ENCODE measurements at places on chromosomes 7 and 10.

DNA sequence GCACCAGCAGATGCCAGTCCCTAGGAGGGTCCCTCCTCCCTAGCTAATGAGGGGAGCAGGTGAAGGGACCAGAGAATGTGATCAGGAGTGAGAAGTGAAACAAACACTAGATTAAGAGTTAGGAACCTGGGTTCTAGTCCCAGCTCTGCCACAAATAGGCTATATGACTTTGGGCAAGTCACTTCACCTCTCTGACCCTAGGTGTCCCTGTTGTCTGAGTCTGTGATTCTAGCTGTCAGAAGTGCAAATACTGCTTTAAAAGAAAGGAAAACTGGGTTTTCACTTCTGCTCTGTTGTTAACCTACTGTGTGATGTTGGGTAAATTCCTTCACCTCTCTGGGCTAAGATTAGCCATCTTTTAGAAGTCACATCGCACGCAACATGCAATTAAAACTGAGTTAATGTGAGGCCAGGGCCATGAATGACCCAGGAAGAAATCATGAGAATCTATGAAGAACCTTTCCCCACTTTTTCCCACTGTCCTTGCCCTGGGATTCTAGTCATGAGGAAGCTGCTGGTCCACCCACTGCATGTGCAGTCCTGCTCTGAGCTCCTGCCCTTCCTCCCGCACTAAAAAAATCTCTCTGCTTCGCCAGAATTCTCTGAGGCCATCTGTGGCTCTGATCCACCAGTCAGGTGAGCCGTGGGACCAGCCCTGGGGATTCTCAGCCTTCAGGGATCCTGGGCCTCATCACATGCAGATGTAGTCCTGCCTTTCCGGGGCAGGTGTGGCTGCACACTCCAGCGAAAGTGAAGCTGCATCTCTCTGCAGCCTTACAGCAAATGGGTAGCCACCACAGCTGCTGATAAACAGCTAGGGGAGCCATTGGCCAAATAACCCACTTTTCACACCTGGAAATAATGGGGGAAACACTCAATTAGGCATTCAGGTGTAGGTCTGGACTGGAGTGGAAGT is 181.7 kb downstream of the PLXNA4 start:
- DNase-seq = no peak

- no peak for DNase-seq
Observed at GRCh38 chr10:27426948-27427467, 77.1 kb upstream of the RAB18 start.

DNA sequence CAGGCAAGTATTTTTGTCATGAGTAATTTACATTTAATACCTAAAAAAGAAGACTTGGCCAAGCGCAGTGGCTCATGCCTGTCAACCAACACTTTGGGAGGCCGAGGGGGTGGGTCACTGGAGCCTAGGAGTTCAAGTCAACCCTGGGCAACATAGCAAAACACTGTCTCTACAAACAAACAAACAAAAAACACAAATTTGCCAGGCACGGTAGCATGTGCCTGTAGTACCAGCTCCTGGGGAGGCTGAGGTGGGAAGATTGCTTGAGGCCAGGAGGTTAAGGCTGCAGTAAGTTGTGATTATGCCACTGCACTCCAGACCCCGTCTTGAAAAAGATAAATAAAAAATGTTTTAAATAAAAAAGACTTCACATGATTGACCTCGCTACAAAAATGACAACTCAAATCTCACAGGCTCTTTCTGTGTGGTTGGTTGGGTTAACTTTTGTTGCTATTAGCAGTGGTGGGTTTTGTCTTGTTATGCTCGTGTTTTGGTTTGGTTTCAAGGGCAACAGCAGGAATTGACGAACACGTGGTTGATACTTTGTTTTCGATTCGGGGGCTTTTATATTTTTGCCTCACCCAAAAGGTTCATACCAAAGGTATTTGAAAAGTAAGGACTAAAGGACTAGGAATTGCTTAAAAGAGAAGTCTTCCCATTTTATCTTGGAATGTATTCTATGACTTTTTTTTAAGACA is 227.2 kb upstream of the MKLN1 start:
- DNase-seq = no peak

GRCh38 chr10:70677620-70678249 is 5.4 kb downstream of the ADAMTS14 start:
- no peak for DNase-seq

- DNase-seq = no peak
Observed at GRCh38 chr7:87858417-87859100, 17.6 kb downstream of the SLC25A40 start.

DNA sequence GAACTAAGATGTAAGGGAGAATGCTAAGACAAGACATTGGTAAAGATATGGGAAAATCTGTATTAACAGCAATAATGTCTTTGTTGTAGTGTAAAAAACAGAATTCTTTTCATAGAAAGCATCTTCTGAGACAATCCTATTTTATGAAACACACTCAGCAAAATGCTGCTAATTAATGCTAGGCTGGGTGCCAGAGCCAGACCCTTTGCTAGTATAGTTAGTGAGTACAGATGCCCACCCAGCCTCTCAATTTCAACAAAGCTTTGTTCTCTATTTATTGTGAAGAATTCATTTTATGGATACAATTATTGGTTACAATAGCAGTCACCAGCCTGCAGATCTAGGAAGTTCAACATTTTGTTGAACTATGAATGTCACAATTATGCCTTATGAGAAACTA is 131.0 kb downstream of the SEM1 start:
- no peak for DNase-seq

DNA sequence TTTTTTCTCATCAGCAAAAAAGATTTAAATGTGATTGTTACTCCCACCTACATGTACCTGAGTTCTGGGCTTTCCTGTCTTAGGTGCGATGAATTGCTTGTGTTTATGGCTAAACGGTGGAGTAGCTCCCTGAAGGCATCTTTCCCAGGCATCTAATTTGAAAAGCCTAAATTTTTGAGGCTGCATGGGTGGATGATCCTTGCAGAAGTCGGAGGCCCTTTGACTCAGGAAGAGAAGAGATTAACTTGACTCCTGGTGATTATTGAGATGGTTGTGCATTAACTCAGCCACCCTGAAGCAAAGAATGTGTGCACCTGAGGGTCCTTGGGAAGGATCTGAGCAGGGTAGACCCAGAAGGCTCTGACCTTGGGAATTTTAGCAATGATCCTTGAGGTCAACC is 155.6 kb upstream of the SEMA3C start:
- DNase-seq = no peak

GRCh38 chr7:44396496-44396895 is 71.1 kb upstream of the CAMK2B start:
- DNase-seq = no peak

GRCh38 chr10:70599791-70600190 is 2.8 kb downstream of the PRF1 start:
- no peak for DNase-seq

DNA sequence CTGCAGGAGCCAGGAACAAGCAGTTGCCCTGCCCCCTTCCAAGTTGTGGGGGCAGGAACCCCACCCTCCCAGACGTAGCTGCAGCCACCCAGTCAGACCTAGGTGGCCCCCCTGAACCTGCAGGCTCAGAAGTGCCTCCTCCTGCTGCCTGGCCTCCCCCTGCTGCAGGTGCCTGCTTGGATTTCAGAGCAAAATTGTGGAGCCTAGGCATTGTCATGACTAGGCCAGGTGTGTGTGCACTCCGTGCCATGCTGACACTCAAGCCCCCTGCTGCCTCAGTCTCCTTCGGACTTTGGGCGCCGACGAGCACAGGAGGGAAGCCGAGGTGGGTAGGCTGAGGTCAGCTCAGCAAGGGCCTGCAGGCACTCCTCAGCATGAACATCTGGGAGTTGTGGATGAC is 733.9 kb upstream of the ZWINT start:
- no peak for DNase-seq

DNA sequence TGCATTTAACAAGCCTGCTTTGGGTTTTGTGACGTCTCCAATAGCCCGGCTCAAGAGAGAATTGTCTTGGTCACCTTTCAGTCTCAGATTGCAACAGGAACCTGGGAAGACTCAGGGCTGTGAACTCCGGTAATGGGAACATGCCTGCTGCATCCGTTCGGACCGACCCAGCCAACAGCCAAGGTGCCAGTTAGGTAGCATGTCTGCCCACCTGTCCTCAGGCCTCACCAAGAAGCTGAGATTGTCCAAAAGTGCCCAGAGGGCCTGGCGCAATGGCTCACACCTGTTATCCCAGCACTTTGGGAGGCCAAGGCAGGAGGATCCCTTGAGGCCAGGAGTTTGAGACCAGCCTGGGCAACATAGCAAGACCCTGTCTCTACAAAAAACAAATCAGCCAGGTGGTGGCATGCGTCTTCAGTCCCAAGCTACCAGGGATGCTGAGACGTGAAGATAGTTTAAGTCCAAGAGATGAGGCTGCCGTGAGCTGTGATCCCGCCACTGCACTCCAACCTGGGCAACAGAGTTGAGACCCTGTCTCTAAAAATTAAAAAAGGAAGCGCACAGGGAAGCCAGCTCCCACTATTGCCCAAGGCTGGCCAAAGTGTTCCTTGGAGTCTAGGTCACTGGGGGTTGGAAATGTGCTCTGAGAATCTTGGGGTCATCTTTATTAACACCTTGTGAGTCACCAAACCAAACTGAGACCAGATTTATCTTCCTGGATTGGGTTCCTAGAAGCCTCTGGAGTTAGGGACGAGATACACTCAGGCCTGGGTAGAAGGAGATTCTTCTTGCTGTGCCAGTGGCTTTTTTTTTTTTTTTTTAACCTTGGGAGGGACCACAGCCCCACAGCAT is 26.9 kb downstream of the BAG3 start:
- no peak for DNase-seq

DNA sequence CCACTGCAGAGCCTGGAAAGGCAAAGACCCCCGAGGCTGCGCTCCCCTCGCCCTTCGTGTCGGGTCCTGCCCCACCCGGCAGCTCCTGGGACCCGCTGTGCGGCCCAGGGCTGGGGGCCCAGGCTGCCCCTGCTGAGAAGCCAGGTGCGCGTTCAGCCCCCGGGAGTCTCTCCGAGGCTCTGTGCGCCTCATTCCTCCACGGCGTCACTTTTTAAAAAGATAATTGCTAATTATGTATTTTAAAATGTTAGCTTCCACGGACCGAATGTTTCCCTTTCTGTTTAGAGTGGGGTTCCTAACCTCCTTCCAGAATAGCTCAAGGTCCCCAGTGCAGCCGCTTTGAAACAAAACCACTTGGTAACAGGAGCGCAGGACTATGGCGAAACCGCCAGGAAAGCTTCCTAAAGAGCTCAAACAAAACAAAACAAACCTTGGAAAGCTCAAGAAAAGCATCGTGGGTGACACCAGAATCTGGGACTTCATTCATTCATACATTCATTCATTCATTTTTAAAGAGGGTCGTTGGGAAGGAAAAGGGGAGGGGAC is 45.6 kb downstream of the PDIA4 start:
- DNase-seq = no peak

- DNase-seq = no peak
Observed at GRCh38 chr7:25109276-25109675, 15.8 kb downstream of the CYCS start.
